ENCODE measurements at places on chromosomes 4 and X. TPM values are rescaled to one million over a fixed set of nuclear protein-coding genes. Genes with fewer than 3 reads are reported as not detected.

The DUSP21 gene
- polyA plus RNA-seq = not detected

The LRIT3 gene
- 1.4 TPM for polyA plus RNA-seq

The RPA4 gene
- not detected for polyA plus RNA-seq

The PABPC5 gene
- 5.2 TPM for polyA plus RNA-seq

DNA sequence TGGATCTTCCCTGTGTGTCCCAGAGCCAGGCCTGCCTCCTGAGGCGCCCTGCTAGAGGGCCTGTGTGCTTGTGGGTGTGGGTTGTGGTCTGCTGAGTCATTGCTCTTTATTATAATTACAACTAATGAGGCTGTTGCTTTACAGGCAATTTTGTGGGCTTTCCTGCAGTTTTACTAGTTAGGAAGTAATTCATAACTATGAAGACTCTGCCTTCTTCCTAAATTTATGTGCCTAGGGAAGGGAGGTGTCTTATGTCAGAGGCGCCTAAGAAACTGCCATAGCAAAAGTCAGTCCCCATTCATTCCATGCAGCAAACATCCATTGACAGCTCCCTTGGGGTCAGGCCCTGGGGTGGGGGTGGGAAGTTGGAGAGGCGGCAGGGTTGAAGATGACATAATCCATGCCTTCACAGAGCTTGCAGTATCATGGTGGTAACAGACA is 359.2 kb downstream of the IDS start:
- DNase-seq = no peak

DNA sequence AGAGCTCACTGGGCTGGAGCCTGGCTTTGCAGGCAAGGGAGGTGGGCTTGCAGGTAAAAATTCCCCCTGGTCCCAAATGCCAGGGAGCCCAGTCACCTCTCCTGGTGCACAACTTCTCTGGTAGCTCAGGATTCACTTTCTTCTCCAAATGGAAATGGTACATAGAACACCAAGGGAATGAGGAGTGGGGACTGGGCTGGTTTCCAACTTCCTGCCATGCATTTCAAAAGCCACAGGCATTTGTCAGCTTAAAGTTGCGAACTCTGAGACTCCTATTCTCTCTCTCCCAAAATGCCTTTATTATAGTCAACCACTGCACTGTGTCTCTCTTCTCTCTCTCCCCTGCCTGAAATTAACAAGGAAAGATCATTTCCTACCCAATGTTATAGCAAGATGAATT is 177.3 kb downstream of the GRIA3 start:
- no peak for DNase-seq

GRCh38 chr4:153469031-153469430 is 2.9 kb downstream of the TMEM131L start:
- no peak for DNase-seq

- DNase-seq = no peak
Measured at GRCh38 chr4:146398404-146398803, 123.3 kb downstream of the SLC10A7 start.

DNA sequence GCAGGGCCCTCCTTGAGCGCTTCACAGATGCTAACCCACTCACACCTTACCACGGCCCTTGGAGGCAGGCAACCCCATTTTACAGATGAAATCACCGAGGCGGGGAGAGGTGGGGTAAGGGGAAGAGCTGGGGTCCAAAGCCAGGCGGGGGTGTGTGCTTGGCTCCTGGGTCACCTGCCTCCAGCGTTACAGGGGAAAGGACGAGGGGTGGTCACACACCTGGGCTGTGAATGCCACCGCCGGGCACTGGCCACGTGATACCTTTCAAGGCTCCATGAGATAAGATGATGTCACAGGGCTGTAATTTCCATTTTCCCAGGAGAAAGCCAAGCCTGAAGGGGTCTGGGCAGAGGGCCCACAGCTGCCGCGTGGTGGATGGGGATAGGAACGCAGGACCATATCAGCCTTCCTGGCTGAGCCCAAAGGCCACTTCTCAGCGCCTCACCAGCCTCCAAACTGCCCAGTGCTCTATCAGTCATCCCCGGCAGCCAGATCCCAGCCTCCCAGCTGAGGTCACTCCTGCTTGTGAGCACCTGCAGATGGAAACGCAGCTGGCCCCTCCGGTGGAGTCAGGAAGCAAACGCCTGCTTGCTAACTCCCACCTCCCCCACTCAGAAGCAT is 62.4 kb upstream of the CRMP1 start:
- no peak for DNase-seq

DNA sequence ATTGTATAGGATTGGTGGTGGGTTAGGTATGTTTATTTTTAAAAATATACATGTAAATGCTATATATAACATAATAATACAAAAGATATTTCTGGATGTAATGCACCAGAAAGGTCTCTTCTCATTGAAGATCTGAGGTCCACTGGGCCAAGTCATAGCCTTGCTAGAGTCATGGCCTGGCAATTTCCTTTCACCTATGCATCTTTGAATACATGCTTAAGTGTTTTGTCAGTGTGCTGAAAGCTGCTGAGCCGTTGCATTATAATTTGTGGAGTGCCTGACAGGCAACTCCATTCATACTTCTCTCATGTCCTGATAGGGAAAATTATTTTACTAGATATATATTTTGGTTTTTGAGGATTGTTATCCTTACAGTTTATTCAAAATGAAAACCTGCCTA is 410.2 kb upstream of the CT83 start:
- no peak for DNase-seq

DNA sequence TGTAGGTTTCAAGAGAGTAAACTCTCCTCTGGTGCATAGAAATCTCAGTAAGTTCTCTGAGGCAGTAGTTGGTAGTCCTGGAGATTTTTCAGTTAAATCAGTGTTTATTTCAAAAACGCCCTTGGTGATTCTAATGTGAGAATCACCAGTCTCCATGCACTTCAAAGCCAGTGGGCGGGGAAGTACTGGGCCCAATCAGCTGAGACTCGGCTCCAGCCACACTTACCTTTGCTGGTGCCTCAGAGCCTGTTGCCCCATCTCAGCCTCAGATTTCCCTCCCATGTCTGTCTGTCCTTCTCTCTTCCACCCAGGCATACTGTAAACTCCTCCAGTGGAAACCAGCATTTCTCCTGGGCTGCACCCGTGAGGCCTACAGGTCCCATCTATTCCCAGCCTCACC is 7.4 kb upstream of the MGST2 start:
- DNase-seq = no peak
